Esophagus muscularis mucosa (tissue), 4 donors: ENCODE measurements at places on chromosomes 6 and 20. TPM values are rescaled to one million over a fixed set of nuclear protein-coding genes. Genes with fewer than 3 reads are reported as not detected.

- no peaks in the 10 kb centered on the region for H3K36me3 ChIP-seq
- H3K27ac ChIP-seq, result no peak overlapping the region
- no peak for DNase-seq
- no peak overlapping the region for H3K4me3 ChIP-seq
Observed at GRCh38 chr6:72953971-72954381, 271.3 kb downstream of the KHDC1L start.

The HEY2 gene
- 3.1 TPM for total RNA-seq

The ATP6V1G2 gene
- total RNA-seq, result 2.3 TPM

DNA sequence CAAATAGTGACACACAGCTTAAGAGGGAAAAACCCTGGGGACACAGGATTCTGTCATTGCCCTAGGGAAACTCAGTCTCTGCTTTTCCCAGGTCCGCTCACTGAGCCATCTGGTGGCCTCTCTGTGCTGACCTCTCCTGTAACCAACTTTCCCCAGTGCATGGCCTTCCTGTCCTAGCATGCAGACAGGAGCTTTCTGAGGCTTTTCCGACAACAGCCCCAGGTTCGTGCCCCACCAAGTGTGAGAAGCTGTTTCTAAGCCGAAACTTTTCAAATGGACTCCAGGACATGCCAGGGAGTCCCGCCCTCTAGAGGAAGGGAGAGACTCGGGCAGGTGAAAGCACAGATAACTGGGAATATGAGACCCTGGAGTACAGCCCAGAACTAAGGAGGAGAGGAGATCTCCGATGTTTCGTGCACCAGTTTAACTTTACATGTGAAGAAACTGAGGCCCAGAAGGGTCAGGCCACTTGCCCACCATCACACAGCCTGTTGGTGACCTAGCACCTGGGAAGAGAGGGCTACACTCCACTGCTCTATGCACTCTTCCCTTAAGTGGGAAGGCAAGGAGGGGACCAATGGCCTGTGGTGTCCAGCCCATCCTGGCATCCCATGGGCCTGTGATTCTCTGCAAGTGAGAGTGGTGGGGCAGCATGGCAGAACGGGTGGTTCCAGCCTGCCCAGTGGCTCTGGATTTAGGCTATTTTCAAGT lies 46.2 kb downstream of the RPP40 start:
- H3K27ac ChIP-seq, result no peak overlapping the region
- no peaks in the 10 kb centered on the region for H3K27me3 ChIP-seq
- peaks cover 35% of the 10 kb centered on the region for H3K36me3 ChIP-seq
- DNase-seq, result no peak
- no peaks in the 10 kb centered on the region for H3K4me1 ChIP-seq

DNA sequence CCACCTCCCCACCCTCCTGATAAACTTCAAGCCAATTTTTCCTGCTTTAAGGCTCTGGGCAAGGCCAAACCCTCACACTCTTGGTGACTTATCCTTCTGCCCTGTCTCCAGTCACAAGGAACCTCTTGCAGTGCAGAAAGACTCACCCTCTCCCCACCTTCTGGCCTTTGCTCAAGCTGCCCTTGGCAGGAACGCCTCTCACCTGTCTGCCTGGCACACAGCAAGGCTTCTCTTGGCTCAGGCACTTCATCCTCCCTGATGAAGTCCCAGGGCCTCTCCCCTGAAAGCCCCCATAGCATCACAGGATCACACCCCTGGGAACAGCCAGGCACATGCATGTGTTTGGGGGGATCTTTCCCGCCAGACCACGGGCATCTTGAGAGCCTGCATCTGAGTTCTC lies 68.8 kb upstream of the NNAT start:
- H3K4me3 ChIP-seq, result no peak overlapping the region
- DNase-seq, result no peak
- no peak overlapping the region for H3K27ac ChIP-seq
- no peaks in the 10 kb centered on the region for H3K4me1 ChIP-seq
- H3K36me3 ChIP-seq, result no peaks in the 10 kb centered on the region

DNA sequence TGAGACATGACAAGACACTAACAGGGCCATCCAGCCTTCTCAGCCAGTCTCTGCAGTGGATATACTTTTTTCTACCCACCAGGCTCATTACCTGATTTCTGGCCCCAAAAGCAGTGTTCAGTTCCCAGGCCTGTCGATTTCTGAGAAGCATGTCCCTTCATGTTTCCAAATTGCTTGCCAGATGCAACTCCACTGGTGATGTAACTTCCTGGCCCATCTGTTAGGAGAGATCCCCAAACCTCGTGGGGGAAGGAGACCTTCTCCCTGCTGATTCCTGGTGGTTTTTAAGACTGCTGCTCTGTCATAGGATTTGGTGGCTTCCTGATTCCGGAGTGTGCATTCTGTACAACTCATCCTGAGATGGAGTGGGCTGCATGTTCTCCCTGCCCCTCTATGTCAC lies 31.6 kb upstream of the MRPS10 start:
- H3K36me3 ChIP-seq, result peaks cover 55% of the 10 kb centered on the region
- no peak overlapping the region for H3K27ac ChIP-seq
- H3K4me3 ChIP-seq, result no peak overlapping the region
- peaks cover 12% of the 10 kb centered on the region for H3K4me1 ChIP-seq

The PET117 gene
- total RNA-seq, result 15.8 TPM

The CTSZ gene
- 185 TPM for total RNA-seq

GRCh38 chr20:10370091-10370887 lies 63.7 kb downstream of the MKKS start:
- no peaks in the 10 kb centered on the region for H3K4me1 ChIP-seq
- H3K27me3 ChIP-seq, result no peaks in the 10 kb centered on the region
- H3K27ac ChIP-seq, result no peak overlapping the region
- DNase-seq, result no peak

- H3K4me3 ChIP-seq, result no peak overlapping the region
- no peak overlapping the region for H3K27ac ChIP-seq
- H3K4me1 ChIP-seq, result peaks cover 35% of the 10 kb centered on the region
- H3K27me3 ChIP-seq, result no peaks in the 10 kb centered on the region
- DNase-seq, result peak; percentile 42
Observed at GRCh38 chr6:4349931-4350330, 214.6 kb upstream of the ECI2 start.

DNA sequence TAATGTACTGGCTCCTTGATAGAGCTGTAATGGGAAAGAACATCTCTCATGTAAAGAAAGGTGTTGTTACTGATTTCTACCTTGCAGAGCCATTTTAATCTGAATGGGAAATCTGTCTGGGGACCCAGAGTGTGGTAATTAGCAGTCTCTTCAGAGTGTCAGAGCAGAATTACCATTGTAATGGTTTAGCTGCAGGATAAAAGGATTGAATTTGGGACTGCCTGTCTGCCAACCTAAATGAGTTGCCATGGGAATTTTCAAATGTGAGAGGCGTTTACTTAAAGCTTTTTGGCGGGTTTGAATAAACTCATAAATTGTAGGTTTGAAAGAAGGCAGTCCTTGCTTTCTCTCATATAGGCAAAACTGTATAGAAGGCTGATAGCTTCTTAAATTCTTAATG lies 128.8 kb downstream of the QKI start:
- DNase-seq, result no peak
- H3K27ac ChIP-seq, result no peak overlapping the region
- H3K4me1 ChIP-seq, result peaks cover 26% of the 10 kb centered on the region
- no peaks in the 10 kb centered on the region for H3K27me3 ChIP-seq
- no peak overlapping the region for H3K4me3 ChIP-seq

GRCh38 chr6:80623066-80623815 lies 516.8 kb downstream of the BCKDHB start:
- no peaks in the 10 kb centered on the region for H3K36me3 ChIP-seq
- H3K4me1 ChIP-seq, result no peaks in the 10 kb centered on the region
- H3K27ac ChIP-seq, result no peak overlapping the region
- no peak overlapping the region for H3K4me3 ChIP-seq
- H3K27me3 ChIP-seq, result no peaks in the 10 kb centered on the region
- no peak for DNase-seq

- H3K27me3 ChIP-seq, result no peaks in the 10 kb centered on the region
- DNase-seq, result no peak
- no peak overlapping the region for H3K4me3 ChIP-seq
- H3K36me3 ChIP-seq, result no peaks in the 10 kb centered on the region
- peaks cover 45% of the 10 kb centered on the region for H3K4me1 ChIP-seq
Observed at GRCh38 chr6:36853325-36853724, 14.1 kb upstream of the CPNE5 start.

- no peaks in the 10 kb centered on the region for H3K36me3 ChIP-seq
- H3K27me3 ChIP-seq, result no peaks in the 10 kb centered on the region
- no peak for DNase-seq
- no peak overlapping the region for H3K27ac ChIP-seq
- H3K4me1 ChIP-seq, result peaks cover 38% of the 10 kb centered on the region
- H3K4me3 ChIP-seq, result no peak overlapping the region
Observed at GRCh38 chr6:128167552-128167951, 266.7 kb upstream of the THEMIS start.

GRCh38 chr6:38088010-38088409 lies 268.5 kb downstream of the ZFAND3 start:
- no peaks in the 10 kb centered on the region for H3K27me3 ChIP-seq
- H3K4me3 ChIP-seq, result no peak overlapping the region
- H3K4me1 ChIP-seq, result peaks cover 14% of the 10 kb centered on the region
- DNase-seq, result no peak
- H3K36me3 ChIP-seq, result peaks cover 4% of the 10 kb centered on the region
- H3K27ac ChIP-seq, result no peak overlapping the region

The DPM1 gene
- 44.4 TPM for total RNA-seq

DNA sequence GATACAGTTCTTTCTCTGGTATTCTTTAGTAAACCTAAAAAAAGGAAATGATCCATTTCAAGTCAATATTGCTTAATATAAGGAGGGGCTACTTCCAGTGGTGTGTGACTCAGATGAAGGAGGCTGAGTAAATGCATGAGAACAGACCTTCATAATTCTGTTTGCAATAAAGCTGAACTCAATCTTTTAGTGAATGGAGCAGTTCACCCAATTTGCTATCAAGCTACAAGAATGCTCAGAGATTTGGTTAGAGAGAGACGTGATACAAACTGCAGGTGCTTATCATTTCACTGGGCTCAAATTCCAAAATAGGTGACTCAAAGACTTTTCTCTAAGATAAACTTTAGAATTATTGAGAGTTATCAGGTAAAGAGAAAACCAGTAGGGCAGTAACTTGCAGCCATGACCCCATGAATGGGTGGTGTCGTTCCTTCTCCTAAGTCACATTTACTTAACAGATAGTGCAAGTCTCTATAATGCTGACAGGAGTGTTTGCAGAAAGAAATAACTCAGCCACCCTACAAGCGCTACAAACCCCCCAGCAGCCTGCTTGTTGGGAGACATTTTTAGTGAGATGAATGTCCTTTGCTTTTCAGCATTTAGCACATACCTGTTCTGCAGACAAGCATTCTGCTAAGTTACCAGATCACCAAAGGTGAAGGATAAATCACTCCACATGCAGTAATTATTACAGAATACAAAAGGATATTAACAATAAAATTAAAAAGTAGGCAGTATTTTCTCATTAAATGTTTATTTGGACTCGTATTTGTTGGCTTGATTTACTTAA lies 16.4 kb upstream of the BLOC1S5 start:
- no peaks in the 10 kb centered on the region for H3K27me3 ChIP-seq
- peaks cover 18% of the 10 kb centered on the region for H3K4me1 ChIP-seq
- H3K4me3 ChIP-seq, result no peak overlapping the region
- no peak for DNase-seq
- H3K36me3 ChIP-seq, result no peaks in the 10 kb centered on the region
